ENCODE measurements at places on chromosomes 11 and 22.

DNA sequence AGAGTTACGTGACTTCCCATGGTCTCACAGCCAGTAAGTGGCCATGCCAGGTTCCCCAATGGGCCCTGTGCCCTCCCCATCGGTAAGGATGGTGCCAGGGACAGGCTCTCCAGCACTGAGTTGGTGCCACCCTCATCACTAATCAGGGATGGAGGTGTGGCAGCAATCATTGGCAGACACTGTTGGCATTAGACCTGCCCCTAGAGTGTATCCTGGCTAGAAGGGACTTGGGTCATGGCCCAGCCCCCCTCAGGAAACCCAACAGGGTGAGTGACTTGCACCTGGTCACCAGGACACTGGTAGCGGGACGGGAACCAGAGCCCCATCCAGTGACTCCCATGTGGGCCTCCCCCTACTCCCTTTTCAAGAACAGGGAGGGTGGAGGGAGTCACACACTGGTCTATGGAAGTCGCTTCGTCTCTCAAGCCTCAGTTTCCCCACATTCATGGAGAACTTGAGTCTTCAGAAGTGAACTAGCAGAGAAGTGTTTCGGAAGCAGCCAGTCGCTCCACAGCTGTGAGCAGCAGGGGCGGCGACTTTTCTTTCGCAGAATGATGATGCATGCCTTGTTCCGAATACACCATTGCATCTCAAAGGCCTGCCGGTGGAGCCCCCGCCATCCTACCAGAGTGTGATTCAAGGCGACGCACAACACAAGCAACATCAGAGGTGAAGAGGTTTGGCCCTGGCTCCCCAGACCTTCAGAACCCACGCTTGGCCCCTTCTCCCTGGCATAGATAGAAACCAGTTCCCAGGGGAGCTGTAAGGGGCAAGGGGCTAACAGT is 12.9 kb downstream of the MS4A10 start:
- DNase-seq: no peak

GRCh38 chr11:69044111-69045013 is 4.4 kb upstream of the TPCN2 start:
- DNase-seq: peak; percentile 75

GRCh38 chr11:104442321-104442720 is 278.4 kb upstream of the PDGFD start:
- no peak for DNase-seq

- no peak for DNase-seq
Measured at GRCh38 chr22:33024626-33025025, 33.6 kb downstream of the SYN3 start.

Measured in HCEC 1CT (cell line).